Urinary bladder (tissue), 4 donors: ENCODE measurements at places on chromosomes 11 and 22. TPM values are rescaled to one million over a fixed set of nuclear protein-coding genes. Genes with fewer than 3 reads are reported as not detected.

WNT7B gene
- total RNA-seq: 3.1 TPM

ZNF202 gene
- total RNA-seq: 9.3 TPM

ROM1 gene
- 1.3 TPM for total RNA-seq

AMPD3 gene
- total RNA-seq: 5.2 TPM

MUC5B gene
- total RNA-seq: not detected

PATE4 gene
- not detected for total RNA-seq

FERMT3 gene
- 7.8 TPM for total RNA-seq

MS4A12 gene
- total RNA-seq: not detected

RIN1 gene
- total RNA-seq: 2.9 TPM

PNPLA3 gene
- total RNA-seq: 0.37 TPM

C11orf16 gene
- total RNA-seq: not detected

CSKMT gene
- total RNA-seq: 5.0 TPM

MMP27 gene
- total RNA-seq: not detected

SRRD gene
- total RNA-seq: 13.1 TPM

RASD2 gene
- 0.42 TPM for total RNA-seq

PNPLA5 gene
- total RNA-seq: not detected

CYTH4 gene
- 10.8 TPM for total RNA-seq
